Stimulated activated CD8-positive, alpha-beta memory T cell treated with anti-CD3 and anti-CD28 coated beads, Interleukin-4, amount 100 ng/mL, for 24 hours (primary cell): ENCODE measurements at places on chromosomes 5 and 9.

DNA sequence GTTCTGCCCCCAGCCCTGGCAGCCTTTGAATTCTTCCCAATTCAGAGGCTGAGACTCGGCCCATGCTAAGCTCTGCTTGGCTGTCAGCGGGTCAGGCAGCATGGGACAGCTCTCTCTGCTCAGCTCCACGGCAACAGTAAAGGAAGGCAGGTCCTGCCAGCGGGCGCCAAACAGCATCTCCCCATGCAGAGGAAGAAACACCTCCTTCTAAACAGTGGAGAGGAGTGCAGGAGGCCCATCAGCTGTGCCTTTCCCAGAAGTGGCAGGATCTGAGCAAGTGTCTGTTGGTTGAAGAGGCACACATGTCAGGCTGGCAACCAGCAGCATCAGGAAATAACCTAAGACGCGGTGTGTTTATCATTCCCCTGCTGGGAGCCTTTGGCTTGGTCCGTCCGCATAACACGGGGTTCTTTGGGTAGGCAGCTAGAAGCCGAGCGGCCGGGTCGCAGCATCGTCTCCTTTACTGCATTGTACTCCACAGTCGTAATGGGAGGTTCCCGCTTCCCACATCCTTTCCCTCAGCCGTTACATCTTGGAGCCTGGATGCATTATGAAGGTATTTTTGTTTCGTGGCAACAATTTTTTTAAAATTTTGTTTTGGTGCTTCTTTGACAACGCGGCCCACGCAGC is 42.7 kb upstream of the NCS1 start:
- no peak for DNase-seq

DNA sequence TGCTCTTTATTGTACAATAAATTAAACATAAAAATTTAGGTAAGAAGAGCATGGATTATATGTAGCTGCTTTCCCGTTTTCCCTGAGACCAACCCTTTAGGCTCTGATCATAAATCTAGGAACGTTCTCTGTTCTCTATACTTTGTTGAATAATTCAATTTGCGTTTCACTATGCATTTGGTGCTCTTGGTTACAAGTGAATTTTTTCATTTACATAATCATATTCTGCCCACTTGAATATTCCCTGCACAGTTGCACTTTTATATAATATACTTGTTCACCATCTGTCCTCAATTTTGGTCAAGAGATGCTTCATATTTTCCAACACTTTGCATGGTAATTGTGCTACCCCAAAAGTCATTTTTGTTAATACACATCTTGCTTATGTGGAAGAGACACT is 741.8 kb downstream of the CDH12 start:
- DNase-seq, result no peak

- no peak for DNase-seq
Measured at GRCh38 chr5:175885813-175886212, 14.4 kb downstream of the CPLX2 start.

GRCh38 chr5:170430866-170431437 is 41.8 kb upstream of the KCNMB1 start:
- DNase-seq, result no peak

GRCh38 chr5:135241536-135241935 is 157.5 kb downstream of the MACROH2A1 start:
- no peak for DNase-seq

- no peak for DNase-seq
Measured at GRCh38 chr5:115843444-115844130, 1.9 kb downstream of the AP3S1 start.
